ENCODE measurements at places on chromosomes 2 and 18.

DNA sequence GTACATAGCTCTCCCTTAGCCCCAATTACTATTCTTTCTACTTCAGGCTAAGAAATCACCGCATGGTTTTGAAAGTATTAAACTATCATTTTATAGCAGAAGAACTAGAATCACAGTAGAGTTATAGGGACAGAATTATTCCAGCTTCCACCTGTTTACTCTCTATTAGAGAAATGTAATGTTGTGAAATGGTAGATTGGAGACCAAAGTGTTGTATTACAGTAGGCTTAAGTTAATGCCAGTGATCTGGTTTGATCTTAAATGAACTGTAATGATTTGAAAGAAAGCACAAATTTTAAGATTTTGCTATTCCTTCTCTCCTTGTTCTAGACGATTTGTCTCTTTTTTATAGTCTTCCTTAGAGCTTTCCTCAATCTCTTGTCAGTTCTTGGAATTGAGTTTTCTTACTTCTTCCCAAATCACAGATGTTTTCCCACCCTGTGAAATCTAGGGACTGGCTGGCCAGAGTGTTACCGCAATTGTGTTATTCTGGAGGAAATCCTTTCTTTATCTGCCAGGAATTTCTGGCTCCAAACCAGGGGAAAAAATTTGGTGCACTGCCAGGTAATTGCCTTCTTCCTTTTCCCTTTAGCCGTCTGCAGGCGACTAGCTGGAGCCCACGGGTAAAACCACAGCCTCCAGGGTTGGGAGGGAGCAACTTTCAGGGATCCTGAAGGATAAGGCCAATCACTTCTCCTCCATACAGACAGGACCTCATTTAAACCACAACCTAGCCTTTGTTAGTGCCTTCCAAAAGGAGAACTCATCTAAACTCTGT, 51.7 kb downstream of the NOP58 start:
- DNase-seq, result no peak

DNA sequence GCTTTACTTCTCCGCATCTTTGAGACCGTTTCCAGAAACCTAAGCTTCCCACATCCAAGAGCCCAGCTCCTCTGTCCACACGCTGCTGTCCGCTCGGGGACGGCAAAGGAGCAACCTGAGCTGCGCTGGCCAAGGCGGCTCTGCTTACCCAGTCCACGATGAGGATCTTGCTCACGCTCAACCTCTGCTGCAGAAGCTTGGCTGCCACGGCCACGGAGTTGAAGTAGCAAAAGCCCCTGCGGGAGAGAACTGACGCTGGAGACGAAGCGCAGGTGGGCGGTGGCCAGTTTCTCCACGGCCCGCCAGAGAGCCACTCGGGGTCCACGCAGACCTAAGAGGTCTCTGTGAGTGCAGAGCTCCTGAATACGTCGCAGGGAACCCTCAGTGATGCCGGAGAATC, 236.1 kb downstream of the TWIST2 start:
- no peak for DNase-seq

DNA sequence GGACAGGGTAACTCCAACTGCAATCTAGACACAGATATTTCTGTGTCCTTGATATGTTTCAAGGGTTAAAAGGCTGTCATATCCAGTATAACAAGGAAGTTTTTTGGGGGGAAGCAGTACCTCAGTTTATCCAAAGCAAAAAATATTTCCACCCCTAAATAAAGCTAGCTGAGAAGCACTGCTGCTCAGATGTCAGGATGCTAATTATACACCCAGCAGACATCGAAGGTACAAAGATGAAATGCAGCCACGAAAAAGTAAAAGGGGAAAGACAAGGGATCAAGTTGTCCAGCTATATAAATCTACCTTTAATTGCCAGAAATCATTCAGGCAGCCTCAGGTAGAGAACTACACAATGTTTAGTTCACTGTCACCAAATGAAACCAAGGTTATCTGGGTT, 26.2 kb downstream of the ELAC1 start:
- DNase-seq, result no peak

- no peak for DNase-seq
These were observed 158.2 kb downstream of the L3MBTL4 start for GRCh38 chr18:6256521-6256920.

- DNase-seq, result no peak
These were observed 682.0 kb downstream of the IRS1 start for GRCh38 chr2:226117510-226118065.

DNA sequence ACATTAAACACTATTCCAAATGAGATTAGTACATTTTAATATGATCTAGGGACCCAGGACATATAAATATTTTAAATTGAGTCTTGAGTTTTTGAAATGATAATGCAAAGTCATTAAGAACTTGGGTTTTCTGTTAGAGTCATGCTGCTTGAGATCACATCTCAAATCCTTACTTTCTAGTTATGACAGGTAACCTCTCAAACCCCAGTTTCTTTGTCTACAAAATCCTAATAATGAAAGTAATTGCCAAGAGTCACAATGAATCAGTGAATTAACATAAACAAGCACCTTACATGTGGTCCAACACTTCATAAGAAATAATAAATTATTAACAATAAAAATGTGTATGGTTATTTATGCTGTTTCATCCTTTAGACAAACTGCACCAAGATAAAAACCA, 607.6 kb downstream of the LRP1B start:
- DNase-seq, result no peak

GRCh38 chr2:182597570-182598295, 118.3 kb upstream of the DNAJC10 start:
- DNase-seq, result no peak

GRCh38 chr2:95354469-95354901, 48.0 kb upstream of the FAHD2A start:
- DNase-seq, result no peak

- DNase-seq, result no peak
These were observed 51.7 kb upstream of the DAPL1 start for GRCh38 chr2:158743466-158743865.

- DNase-seq, result no peak
These were observed 210.6 kb downstream of the TMEM247 start for GRCh38 chr2:46689993-46690392.

GRCh38 chr2:55120634-55121359, 70.5 kb upstream of the RTN4 start:
- no peak for DNase-seq
